ENCODE measurements at places on chromosomes 12 and 14. TPM values are rescaled to one million over a fixed set of nuclear protein-coding genes. Genes with fewer than 3 reads are reported as not detected.

STON2 gene
- total RNA-seq: not detected

CCDC38 gene
- total RNA-seq: not detected

EPYC gene
- total RNA-seq: not detected

TAS2R46 gene
- 1.8 TPM for total RNA-seq

ADAM21 gene
- 0.37 TPM for total RNA-seq

GCH1 gene
- 1.6 TPM for total RNA-seq

BHLHE41 gene
- total RNA-seq: 27.8 TPM

EML1 gene
- total RNA-seq: 7.7 TPM

LBHD2 gene
- not detected for total RNA-seq

PMEL gene
- not detected for total RNA-seq

MPHOSPH9 gene
- total RNA-seq: 46.3 TPM

KRT80 gene
- total RNA-seq: 0.83 TPM

VDR gene
- 8.5 TPM for total RNA-seq

NEDD8 gene
- 162 TPM for total RNA-seq

NRXN3 gene
- total RNA-seq: 3.3 TPM

BDKRB1 gene
- 57.4 TPM for total RNA-seq

SLCO1C1 gene
- not detected for total RNA-seq

RNASE7 gene
- not detected for total RNA-seq

CSRNP2 gene
- total RNA-seq: 37.1 TPM

MYH6 gene
- total RNA-seq: not detected

PCNX4 gene
- total RNA-seq: 143 TPM

NUMB gene
- 61.4 TPM for total RNA-seq

SYNE3 gene
- total RNA-seq: 15.2 TPM

PPP4R4 gene
- total RNA-seq: 1.4 TPM

AJUBA gene
- 57.9 TPM for total RNA-seq

LRRC74A gene
- not detected for total RNA-seq

FOXN4 gene
- total RNA-seq: not detected

PYGL gene
- total RNA-seq: 47.5 TPM

MANSC4 gene
- 0.89 TPM for total RNA-seq

PWP1 gene
- total RNA-seq: 130 TPM

TCL1A gene
- not detected for total RNA-seq

PRR4 gene
- 1.2 TPM for total RNA-seq

C12orf75 gene
- total RNA-seq: 72.5 TPM

MSI1 gene
- total RNA-seq: not detected

SPTB gene
- 0.05 TPM for total RNA-seq

TRPV4 gene
- 0.32 TPM for total RNA-seq

AQP2 gene
- not detected for total RNA-seq

TAS2R30 gene
- 8.9 TPM for total RNA-seq

SERPINA3 gene
- total RNA-seq: 4.6 TPM

DAO gene
- total RNA-seq: not detected

KRT2 gene
- not detected for total RNA-seq

SMCO3 gene
- total RNA-seq: 10.1 TPM

ZDHHC22 gene
- total RNA-seq: not detected

SERPINA10 gene
- not detected for total RNA-seq

INF2 gene
- total RNA-seq: 23.2 TPM

GPRC5D gene
- not detected for total RNA-seq

CALCOCO1 gene
- 73.7 TPM for total RNA-seq

CD163 gene
- total RNA-seq: not detected

TUBA1C gene
- total RNA-seq: 508 TPM

RDH5 gene
- 3.3 TPM for total RNA-seq
